ENCODE measurements at places on chromosomes 2 and 18.

DNA sequence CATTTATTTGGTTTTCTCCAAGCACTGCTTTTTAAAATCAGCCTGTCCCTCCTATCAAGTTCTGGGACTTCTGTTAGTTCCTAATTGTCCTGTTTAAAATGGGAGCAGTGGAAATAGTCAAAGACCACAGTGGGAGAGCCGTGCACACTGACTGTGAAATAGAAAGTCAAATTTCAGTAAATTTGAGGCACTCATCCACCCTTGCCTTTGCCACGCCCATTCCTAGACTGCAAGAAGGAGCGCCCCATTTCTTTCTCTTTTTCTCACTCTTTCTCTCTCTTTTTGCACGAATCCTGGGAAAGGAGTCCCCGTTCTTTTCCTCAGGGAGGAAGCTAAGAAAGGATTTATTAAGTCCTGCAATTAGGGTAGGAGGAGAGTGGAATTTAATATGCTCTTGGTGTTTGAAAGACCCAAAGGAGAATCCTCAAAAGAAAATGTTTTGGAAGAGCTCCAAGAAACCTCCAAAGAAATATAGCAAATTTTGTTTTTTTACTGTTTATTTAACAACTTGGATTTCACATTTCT, 7.5 kb downstream of the COL6A3 start:
- no peak overlapping the region for H3K4me3 ChIP-seq
- peak overlapping the region; percentile 53 for H3K27ac ChIP-seq
- H3K36me3 ChIP-seq: no peaks in the 10 kb centered on the region
- no peak for DNase-seq
- H3K27me3 ChIP-seq: no peaks in the 10 kb centered on the region

- peaks cover 13% of the 10 kb centered on the region for H3K4me1 ChIP-seq
- no peak overlapping the region for H3K4me3 ChIP-seq
- H3K27me3 ChIP-seq: no peaks in the 10 kb centered on the region
- no peak overlapping the region for H3K27ac ChIP-seq
Observed at GRCh38 chr2:192448881-192449280, 254.1 kb upstream of the TMEFF2 start.

GRCh38 chr18:50842846-50843245, 23.0 kb upstream of the MRO start:
- H3K4me3 ChIP-seq: no peak overlapping the region
- H3K4me1 ChIP-seq: no peaks in the 10 kb centered on the region
- DNase-seq: no peak
- no peaks in the 10 kb centered on the region for H3K36me3 ChIP-seq
- H3K27me3 ChIP-seq: peaks cover 18% of the 10 kb centered on the region

- no peak overlapping the region for H3K27ac ChIP-seq
- no peaks in the 10 kb centered on the region for H3K4me1 ChIP-seq
Observed at GRCh38 chr2:175478096-175478768, 296.7 kb upstream of the ATP5MC3 start.

DNA sequence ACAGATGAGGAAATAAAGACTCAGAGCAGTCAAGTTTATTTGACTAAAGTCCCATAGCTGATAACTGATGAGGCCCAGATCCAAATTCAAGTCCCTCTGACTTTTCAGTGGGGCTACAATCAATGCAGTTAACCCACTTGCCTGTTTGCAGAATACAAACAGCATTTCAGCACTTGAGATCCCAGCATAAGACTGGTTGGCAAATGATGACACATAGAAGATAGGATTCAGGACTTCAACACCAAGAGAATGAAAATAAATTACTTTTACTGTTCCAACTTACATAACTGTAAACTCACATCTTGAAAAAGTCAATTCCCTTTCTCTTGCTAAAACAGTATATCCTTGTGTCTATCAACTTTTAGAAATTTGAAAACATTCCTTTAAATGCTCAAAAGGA, 61.2 kb downstream of the CCDC93 start:
- H3K27ac ChIP-seq: no peak overlapping the region
- H3K27me3 ChIP-seq: no peaks in the 10 kb centered on the region
- DNase-seq: no peak
- peaks cover 38% of the 10 kb centered on the region for H3K36me3 ChIP-seq
- no peaks in the 10 kb centered on the region for H3K4me1 ChIP-seq

DNA sequence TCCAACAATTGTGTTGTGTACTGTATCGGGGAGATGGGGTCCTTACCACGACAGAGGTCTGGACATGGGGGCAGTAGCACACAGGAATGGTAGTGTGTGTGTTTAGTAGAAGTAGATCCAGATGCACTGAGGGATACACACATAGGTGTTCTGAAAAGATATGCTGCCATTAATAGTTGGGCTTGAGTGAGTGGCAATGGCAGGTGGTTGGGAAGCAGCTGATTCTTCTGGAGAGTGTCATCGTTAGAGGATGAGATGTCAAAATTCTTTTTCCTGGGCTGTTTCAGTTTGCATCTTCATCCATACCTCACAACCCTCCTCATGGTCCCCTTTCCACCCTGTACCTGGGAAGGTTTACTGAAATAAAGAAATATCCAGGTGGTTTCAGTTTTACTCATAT, 66.6 kb downstream of the UGGT1 start:
- DNase-seq: no peak
- H3K4me3 ChIP-seq: no peak overlapping the region
- peaks cover 27% of the 10 kb centered on the region for H3K36me3 ChIP-seq
- H3K4me1 ChIP-seq: peaks cover 6% of the 10 kb centered on the region
- H3K27ac ChIP-seq: no peak overlapping the region

- no peaks in the 10 kb centered on the region for H3K36me3 ChIP-seq
- DNase-seq: no peak
Observed at GRCh38 chr2:171512014-171512413, 10.3 kb upstream of the CYBRD1 start.

GRCh38 chr18:1983746-1984515, 587.4 kb downstream of the METTL4 start:
- H3K36me3 ChIP-seq: no peaks in the 10 kb centered on the region
- DNase-seq: no peak
- H3K27ac ChIP-seq: no peak overlapping the region
- no peaks in the 10 kb centered on the region for H3K4me1 ChIP-seq

DNA sequence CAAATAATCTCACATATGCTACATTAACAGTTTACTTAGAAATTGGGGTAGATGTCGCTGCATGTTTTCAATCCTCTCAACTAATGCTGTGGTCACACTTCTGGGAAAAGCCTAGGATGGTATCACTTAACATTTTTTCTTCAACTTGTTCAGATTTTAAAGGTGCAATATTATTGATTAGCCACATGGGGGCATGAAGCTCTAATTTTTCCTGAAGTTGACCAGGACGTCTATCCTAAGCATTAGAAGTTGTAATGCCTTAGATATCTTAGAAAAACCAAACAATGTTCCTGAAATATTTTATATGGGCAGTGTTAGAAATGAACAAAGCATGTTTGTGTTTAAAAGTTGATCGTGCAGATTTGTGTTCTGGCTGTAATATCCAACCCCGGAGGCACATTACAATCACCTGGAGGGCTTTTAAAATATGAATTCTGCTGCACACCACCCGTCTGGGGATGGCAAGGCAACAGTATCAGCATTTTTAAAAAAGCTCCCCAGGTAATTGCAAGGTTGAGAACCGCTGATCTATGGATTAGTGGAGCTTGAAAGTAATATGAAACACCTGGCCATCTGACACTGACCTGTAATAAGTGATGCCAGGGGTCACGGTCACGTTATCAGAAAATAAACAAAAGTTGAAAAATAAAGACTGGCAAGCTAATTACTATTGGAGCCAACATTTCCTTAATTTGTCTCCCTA, 100.5 kb upstream of the LMAN1 start:
- no peak for DNase-seq
- peaks cover 41% of the 10 kb centered on the region for H3K4me1 ChIP-seq
- peak overlapping the region; percentile 86 for H3K27ac ChIP-seq
- H3K27me3 ChIP-seq: peaks cover 20% of the 10 kb centered on the region
- no peak overlapping the region for H3K4me3 ChIP-seq
- peaks cover 7% of the 10 kb centered on the region for H3K36me3 ChIP-seq

DNA sequence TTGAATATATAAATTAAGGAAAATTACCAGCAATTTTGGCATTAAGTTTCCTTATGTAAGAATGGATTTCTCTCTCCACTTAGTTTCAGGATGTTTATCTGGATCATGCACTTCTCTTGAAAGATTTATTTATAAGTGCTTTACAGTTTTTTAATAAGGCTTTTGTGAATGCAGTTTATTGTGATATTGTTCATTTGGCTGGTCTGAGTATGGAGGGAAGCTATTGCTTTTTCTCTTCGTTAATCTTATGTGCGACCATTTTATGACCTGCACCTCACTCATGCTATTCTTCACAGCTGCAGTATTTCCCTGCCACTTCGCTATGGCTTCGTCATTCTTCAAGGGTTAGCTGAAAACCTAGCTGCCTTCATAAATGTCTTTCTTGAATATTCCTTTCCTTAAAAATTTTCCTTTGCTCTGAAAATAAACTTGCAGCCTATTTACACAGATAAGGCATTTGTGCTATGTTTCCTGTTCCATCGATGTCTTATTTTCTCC, 233.4 kb downstream of the SOCS6 start:
- H3K4me1 ChIP-seq: no peaks in the 10 kb centered on the region
- no peak overlapping the region for H3K4me3 ChIP-seq
- no peak for DNase-seq
- H3K36me3 ChIP-seq: no peaks in the 10 kb centered on the region
- no peak overlapping the region for H3K27ac ChIP-seq
- H3K27me3 ChIP-seq: no peaks in the 10 kb centered on the region

GRCh38 chr2:53933329-53933728, 37.5 kb downstream of the PSME4 start:
- no peak for DNase-seq
- no peaks in the 10 kb centered on the region for H3K4me1 ChIP-seq
- no peaks in the 10 kb centered on the region for H3K27me3 ChIP-seq
- no peak overlapping the region for H3K27ac ChIP-seq
- H3K4me3 ChIP-seq: no peak overlapping the region

- no peak overlapping the region for H3K4me3 ChIP-seq
- peaks cover 25% of the 10 kb centered on the region for H3K4me1 ChIP-seq
- no peak for DNase-seq
- no peaks in the 10 kb centered on the region for H3K27me3 ChIP-seq
Observed at GRCh38 chr2:8258406-8258805, 423.4 kb upstream of the ID2 start.

GRCh38 chr2:62196278-62196901, 475 bp downstream of the B3GNT2 start:
- H3K27ac ChIP-seq: peak overlapping the region; percentile 89
- peak overlapping the region; percentile 86 for H3K4me3 ChIP-seq
- no peak for DNase-seq

- no peak overlapping the region for H3K4me3 ChIP-seq
- no peak overlapping the region for H3K27ac ChIP-seq
- peaks cover 4% of the 10 kb centered on the region for H3K36me3 ChIP-seq
- H3K4me1 ChIP-seq: peaks cover 11% of the 10 kb centered on the region
- H3K27me3 ChIP-seq: no peaks in the 10 kb centered on the region
Observed at GRCh38 chr2:56133931-56134629, 49.7 kb upstream of the CCDC85A start.

DNA sequence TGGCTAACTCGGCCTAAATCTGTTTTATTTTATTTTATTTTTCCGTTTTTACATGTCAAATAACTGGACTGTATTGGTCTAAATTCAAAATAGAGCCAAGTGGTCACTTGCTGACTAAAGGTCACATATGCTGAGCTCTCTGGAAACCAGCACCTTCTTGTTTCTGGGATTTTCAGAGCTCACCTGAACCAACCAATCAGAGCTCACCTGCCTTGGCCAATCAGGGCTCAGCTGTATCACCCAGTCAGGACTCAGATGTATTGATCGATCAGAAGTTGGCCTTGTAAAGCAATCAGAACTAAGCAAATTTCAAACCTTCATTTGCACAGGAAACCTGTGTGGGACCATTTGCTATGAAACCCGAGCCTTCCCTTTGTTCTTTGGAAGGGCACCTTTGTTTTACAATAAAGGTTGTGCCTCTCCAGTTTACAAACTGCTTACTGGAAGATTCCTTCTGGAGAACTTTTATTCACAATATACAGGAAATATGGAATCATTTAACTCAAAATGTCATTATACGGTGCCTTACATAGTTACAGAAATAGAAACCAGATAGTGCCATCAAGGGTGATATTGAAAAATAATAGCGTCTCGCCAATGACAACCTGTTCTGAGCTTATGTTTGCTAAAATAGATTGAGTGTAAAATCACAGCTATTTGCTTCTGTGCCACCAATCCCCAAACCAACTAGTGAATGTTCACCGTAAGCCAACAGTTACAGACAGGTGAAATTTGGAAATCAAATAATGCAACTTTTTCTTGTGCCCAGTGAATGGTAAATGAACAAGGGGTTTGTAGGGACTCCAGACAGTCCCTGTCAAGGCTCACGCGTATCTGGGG, 17.3 kb upstream of the PSD4 start:
- H3K36me3 ChIP-seq: no peaks in the 10 kb centered on the region
- DNase-seq: no peak
- peaks cover 17% of the 10 kb centered on the region for H3K4me1 ChIP-seq
- peak overlapping the region; percentile 85 for H3K27ac ChIP-seq
